ENCODE measurements at places on chromosomes 3 and 15.
A peak's percentile ranks its signal among the peaks of the same experiment; 100 is the strongest.

DNA sequence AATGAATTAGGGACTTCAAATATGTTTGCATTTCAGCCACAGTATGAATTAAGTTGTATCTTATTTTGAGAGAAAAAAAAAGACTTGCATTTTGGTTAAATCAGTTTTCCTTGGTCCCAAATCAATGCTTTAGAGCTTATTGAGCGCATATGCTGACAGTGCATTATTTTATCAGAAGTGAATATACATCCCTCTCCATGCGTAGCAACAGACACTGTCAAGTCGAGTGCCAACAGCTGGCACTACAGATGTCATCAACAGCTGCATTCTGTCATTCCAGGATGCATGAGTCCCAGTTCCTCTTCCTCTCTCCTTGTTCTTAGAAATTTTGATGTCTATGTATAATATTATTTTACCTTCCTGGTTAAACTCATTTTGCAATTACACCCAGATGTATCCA lies 156.1 kb upstream of the FOXB1 start:
- peak; percentile 3 for DNase-seq

- no peak for DNase-seq
Observed at GRCh38 chr15:29044503-29044901, 158.7 kb downstream of the APBA2 start.

- no peak for DNase-seq
Observed at GRCh38 chr15:45333550-45333949, 44.8 kb downstream of the GATM start.

- no peak for DNase-seq
Observed at GRCh38 chr3:42694366-42694765, 8.2 kb downstream of the HHATL start.

DNA sequence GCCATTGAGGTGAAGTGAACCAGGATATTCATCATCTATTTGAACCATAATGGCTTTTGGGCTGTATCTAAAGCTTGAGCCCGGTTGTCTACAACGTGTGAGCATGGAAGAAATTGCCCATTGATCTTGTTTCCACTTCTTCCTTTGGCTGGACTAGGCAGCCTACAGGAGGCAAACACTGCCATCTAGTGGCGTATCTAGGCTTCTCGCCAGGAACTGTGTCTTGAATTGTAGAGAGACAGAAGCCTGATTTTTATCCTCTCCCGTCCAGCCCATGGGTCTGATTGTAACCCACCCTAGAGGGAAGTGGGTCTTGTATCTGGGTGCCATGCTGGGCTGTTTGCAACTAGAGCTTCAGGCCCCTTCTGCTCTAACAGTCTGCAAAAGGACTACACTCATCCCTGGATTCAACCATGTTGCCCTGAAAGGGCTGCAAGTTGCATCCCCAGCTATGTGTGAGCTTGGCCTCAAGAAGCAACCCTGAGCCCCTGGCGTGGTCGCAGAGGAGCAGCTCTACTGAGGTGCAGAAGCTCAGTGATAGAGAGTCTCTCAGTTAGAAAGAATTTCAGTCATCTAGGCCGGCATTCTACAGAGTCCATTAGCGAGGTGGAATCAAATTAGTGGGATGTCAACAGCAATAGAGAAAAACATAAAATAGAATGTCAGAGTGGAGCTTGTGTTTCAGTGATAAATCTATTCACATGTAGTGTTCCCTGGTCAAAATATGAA lies 170.2 kb upstream of the UMPS start:
- peak; percentile 81 for DNase-seq

- DNase-seq: no peak
Observed at GRCh38 chr3:119795849-119796248, 13.9 kb downstream of the NR1I2 start.

GRCh38 chr15:33433821-33434220 lies 123.1 kb downstream of the RYR3 start:
- no peak for DNase-seq

GRCh38 chr15:88512601-88513000 lies 33.9 kb downstream of the DET1 start:
- DNase-seq: no peak

DNA sequence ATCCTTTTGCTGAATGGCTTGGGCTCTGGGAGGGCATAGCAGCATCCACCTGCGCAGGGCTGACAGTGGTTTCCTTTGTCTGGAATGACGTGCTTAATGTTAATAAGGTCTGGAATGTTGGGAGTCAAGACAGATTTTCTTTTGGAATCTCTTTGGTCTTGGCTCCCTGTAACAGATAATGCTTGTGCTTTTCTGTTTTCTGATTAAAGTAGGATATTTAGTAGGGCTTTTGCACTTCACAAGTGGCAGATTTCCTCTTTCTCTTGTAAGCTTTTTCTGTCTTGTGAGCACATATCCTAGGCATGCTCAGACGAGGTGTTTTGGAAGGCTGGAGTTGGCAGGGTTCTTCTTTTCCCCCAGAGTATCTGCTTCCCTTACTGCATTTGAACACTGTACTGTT lies 189.6 kb downstream of the GHSR start:
- no peak for DNase-seq

DNA sequence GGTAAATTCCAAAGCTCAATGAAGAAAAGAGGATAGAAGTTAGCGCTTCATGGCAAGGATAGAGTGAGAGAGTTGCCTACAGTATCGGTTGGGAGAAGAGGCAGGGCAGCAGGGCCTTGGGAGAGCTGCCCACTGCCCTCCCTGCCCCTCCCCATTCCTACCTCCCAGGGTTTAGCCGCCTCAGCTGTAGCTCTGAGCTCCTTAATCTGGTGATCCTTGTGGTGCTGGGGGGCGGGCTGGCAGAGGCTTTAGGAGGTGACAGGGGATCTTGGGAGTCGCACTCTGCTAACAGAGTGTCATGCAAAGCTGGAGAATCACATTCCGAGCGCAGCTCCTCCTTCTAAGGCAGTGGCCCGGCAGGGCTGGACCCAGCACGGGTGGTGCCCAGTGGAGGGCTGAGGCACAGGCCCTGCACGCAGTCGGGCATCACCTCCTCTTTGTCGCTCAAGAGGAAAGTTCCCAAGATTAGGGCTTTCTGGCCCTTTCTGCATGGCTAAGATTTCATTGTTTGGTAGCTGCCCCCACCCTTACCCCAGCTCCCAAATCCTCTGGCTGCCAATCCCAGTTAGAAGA lies 57.1 kb upstream of the POLG start:
- no peak for DNase-seq

- no peak for DNase-seq
Observed at GRCh38 chr15:85583923-85584390, 203.6 kb downstream of the AKAP13 start.

- DNase-seq: no peak
Observed at GRCh38 chr3:67290438-67290837, 292.3 kb downstream of the KBTBD8 start.

- no peak for DNase-seq
Observed at GRCh38 chr15:50907601-50908208, 778 bp upstream of the AP4E1 start.

- peak; percentile 4 for DNase-seq
Observed at GRCh38 chr3:181417748-181418147, 294.0 kb upstream of the SOX2 start.

DNA sequence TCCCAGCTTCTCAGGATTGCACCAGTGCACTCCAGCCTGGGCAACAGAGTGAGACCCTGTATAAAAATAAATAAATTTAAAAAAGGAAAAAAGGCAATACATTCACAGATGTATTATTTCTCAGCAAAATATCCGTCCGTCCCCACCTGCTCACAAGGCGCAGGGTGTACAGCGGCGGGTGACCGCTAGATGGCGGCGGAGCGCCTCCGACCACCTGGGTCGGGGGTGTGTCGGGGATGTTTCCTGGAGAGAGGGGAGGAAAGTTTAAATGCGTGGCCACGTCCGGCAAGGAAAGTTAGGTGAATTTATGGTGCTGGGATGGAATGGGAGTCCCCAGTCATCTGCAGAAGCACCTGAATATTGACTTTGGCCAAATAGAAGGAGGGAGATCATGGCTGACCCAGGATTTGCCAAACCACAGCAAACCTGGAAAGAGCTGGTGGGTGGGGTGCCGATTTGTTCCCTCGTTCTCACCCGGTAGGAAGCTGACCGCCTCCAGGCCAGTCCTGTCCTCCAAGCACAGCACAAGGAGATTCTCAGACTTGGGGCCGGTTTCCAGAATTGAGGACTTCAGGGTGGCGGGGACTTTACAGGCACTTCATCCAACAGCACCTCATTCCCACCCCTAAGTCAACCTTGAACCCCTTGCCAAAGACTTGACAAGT lies 88.3 kb downstream of the TMEM266 start:
- DNase-seq: peak; percentile 19

DNA sequence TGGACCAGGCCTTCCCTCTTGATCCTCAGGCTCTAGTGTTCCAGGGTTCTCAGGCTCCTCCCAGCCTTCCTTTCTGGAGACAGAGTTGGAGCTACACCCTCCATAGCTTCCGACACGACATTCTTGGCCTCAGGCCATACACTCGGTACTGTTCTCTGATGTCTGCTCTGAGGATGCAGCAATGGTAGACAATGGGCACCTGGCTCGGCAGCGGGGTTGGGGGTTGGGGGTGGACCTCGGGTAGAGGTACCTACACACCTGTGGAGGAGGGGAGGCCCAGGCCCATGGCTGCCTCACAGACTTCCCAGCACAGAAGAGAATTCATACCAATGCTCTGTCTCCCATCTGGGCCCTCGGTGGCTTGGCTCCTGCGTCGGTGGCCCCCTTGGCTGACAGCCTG lies 21.4 kb downstream of the CCDC13 start:
- DNase-seq: no peak

GRCh38 chr3:172100482-172100881 lies 61.1 kb downstream of the FNDC3B start:
- DNase-seq: no peak

DNA sequence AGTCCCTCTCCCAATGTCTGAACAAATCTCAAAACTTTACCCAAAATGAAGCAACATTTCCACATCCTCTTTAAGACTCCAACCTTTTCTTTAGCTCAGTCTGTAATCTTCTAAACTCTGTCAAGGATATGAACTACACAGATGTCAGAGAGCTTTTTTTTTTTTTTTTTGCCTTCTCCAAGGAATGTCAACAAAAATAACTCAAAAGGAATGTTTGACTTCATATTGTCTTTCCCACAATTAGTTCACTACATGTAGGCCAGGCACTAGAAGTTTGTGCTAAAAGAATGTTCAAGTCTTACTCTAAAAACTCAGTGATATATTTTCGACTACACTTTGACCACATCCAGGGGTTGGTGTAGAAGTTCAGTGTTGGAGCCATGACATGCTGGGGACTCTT lies 37.1 kb downstream of the ADAMTS9 start:
- no peak for DNase-seq

- no peak for DNase-seq
Observed at GRCh38 chr15:23038726-23039142, 635 bp downstream of the TUBGCP5 start.

GRCh38 chr3:133937061-133937686 lies 41.5 kb upstream of the RAB6B start:
- no peak for DNase-seq

DNA sequence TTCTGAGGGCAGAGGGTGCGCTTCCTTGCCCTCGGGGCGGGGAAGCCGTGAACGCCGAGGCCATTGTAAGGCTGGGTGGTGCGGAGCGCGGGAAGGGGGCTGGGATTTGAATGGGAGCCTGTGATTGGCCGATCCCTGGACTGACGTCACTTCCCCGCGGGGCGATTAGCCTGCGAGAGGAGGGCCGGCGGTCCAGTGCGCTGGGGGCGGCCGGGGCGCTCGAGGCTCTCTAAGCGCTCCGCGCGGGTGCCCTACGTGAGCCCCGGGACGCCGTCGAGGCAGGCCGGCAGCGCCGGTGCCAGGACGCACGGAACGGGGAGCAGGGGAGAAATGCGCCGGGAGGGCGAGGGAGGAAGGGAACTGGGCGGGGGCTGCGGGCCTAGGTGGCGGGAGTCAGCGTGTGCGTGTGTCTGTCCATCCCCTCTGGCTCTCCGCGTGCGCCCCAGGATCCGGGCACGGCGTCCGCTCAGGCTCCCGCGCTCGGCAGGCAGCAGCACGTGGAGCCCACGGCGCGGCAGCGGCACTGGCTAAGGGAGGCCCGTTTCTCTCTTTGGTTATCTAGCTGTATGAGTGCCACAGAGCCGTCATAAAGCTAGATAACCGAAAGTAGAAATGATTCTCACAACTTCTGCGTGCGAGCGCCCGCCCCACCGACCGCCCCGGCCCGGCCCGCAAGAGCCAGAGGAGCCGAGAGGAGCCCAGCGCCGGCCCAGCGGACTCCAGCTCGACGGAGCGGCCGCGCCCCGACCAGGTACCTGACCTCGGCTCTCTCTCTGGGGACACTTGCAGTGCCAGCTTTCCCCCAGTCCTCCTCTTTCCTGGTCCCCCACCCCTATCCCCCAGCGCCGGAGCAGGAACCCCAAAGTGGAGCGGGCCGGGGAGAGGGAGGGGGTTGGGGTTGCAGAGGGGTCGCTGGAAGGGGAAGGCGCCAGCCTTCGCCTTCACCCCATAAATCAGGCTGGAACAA lies 33.1 kb upstream of the POLG start:
- no peak for DNase-seq

- DNase-seq: no peak
Observed at GRCh38 chr3:51968170-51968775, 1.0 kb upstream of the PCBP4 start.

DNA sequence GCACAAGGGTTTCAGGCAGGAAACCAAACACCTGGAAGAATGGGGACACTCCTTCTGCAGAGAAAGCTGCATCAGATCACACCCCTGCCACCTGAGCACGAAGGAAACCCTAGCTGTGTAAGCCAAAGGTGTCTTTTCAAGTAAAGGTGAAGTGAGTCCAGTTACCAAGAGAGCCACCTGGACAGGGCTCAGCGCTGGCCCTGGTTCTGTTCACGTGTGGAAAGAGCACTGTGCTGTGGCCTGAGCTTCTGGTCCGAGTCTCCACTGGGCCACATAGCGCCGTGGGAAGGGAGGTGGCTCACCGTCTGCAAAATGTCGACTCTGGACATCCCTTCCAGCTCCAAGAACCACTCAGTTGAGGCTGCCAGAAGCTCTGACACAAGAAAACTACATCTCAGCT lies 151.1 kb downstream of the ADAMTS17 start:
- DNase-seq: no peak

GRCh38 chr3:108099679-108100428 lies 9.0 kb upstream of the CD47 start:
- DNase-seq: no peak

GRCh38 chr15:97962263-97962662 lies 1.8 kb downstream of the ARRDC4 start:
- DNase-seq: no peak

GRCh38 chr15:29670998-29671981 lies 151.0 kb downstream of the TJP1 start:
- DNase-seq: no peak

- no peak for DNase-seq
Observed at GRCh38 chr3:58052373-58053273, 44.4 kb downstream of the FLNB start.

GRCh38 chr3:196609805-196610515 lies 29.5 kb upstream of the NRROS start:
- no peak for DNase-seq

- DNase-seq: no peak
Observed at GRCh38 chr15:80060356-80061006, 1.0 kb downstream of the ZFAND6 start.

GRCh38 chr3:74409066-74409465 lies 205.4 kb downstream of the CNTN3 start:
- no peak for DNase-seq
